ENCODE measurements at places on chromosomes 3 and 15.

DNA sequence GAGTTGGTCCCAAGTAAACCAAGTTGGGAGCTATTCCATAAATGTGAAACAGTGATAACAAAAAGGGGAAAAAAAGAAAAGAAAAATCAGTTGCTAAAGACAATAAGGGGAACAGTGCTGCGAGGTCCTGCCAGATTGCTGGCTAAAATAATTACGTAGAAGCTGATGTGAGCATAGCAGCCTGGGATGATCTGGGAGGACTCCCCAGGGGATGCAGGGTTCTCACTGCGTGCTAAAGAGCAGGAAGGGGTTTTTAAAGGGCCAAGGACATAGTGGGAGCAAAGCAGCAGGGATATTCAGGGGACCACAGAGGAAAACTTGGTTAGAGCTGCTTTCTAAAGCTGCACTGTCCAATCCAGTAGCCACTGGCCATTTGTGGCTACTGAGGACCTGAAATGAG is 133.0 kb upstream of the UMPS start:
- no peak for DNase-seq

- DNase-seq, result no peak
These were observed 82.4 kb downstream of the CCNL1 start for GRCh38 chr3:157077565-157077991.

- DNase-seq, result no peak
These were observed 26.7 kb downstream of the SLC2A2 start for GRCh38 chr3:170999737-171000242.

GRCh38 chr3:50003216-50003615 is 63.3 kb downstream of the RBM6 start:
- DNase-seq, result no peak

- no peak for DNase-seq
These were observed 59.1 kb upstream of the UMPS start for GRCh38 chr3:124671106-124671505.
